ENCODE measurements at places on chromosomes 12 and 14.

- no peak for DNase-seq
These were observed 139.4 kb upstream of the FRMD6 start for GRCh38 chr14:51512316-51512715.

- no peak for DNase-seq
These were observed 44.8 kb downstream of the EP400 start for GRCh38 chr12:131994589-131994988.

DNA sequence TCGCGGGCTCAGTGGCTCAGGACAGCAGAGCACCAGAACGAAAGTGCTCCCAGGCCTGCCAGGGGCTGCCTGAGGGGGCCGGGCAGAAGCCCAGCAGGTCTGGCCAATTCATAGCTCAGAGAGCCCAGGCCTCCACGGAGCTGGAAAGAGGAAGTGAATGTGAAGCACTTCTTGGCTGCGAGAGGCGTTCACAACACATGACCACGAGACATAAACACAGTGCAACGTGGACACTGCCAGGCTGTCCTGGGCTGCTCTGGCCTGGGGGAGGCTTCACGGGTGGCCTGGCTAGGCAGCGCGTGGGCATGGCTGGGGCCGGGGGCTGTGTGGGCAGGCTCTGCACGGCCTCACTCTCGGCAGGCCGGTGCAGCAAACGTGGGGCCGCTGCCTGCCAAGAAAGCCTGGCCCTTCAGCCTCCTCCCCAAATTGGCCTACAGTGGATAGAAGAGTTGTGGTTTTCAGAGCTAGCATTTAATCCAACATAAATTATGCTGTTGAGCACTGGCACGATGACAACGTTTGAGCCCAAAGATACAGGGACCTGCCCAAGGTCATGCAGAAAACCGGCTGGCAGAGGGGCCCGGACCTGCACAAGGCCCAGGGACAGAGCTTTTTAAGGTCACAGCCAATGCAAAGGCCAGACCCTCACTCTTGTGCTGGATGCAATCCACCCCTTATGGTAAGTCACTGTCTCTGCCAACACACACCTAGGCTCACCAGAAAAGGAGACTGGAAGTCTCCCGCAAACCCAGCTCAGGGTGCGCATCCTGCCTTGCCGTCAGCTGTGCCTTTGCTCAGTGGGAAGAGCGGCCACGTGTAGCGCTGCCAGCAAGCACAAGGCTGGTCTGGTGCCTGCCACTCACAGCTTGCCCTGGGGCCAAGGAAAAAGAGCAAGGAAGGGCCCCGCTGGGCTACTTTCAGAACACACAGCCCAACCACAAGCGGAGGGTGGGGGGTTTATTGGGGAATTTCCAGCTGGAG is 8.6 kb downstream of the SLC25A29 start:
- no peak for DNase-seq

GRCh38 chr14:105169776-105170655 is 1.4 kb upstream of the JAG2 start:
- DNase-seq, result no peak

GRCh38 chr14:58777541-58777979 is 139.8 kb downstream of the DACT1 start:
- no peak for DNase-seq

DNA sequence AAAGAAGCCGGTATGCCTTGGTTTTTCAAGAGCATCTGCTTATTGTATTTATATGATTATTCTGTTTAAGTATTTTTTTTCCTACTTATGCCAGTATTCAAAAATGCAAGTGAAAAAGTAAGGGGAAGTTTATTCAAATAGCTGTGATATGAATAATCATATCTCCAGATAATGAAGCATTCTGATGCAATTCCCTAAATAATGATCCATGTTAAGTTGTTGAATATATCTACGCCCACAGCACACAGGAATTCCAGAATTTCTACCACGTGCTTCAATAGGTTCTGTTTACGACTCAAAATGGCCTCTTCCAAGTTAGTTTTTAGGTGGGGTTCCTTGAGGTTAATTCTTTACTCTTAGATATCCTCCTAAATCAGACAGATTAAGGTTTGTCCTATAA is 208.3 kb downstream of the NAV3 start:
- DNase-seq, result no peak

- DNase-seq, result no peak
These were observed 32.2 kb upstream of the NUDT14 start for GRCh38 chr14:105213361-105213760.

GRCh38 chr14:99244941-99245563 is 26.9 kb downstream of the BCL11B start:
- DNase-seq, result no peak

DNA sequence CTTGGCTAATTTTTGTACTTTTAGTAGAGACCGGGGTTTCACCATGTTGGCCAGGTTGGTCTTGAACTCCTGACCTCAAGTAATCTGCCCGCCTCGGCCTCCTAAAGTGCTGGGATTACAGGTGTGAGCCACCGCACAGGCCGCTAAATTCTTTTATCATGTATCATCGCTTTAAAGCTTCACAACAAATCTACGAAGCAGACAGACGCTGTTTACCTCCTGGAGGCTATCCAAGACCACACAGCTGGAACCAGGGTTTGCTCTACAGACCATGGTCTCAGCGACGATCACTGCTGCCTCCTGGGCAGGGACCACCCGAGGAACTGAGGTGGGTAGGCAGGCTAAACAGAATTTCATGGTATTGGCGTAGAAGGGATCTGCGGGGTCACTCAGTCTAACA is 27.2 kb downstream of the KRT80 start:
- no peak for DNase-seq

- DNase-seq, result no peak
These were observed 6.9 kb downstream of the ANKRD13A start for GRCh38 chr12:110006115-110006514.
